ENCODE measurements at places on chromosomes 7 and 10.

GRCh38 chr10:11261687-11262493 lies 244.2 kb downstream of the CELF2 start:
- no peak overlapping the region for H3K27ac ChIP-seq
- H3K4me3 ChIP-seq = no peak overlapping the region
- H3K27me3 ChIP-seq = no peaks in the 10 kb centered on the region
- no peak for DNase-seq
- H3K4me1 ChIP-seq = peaks cover 3% of the 10 kb centered on the region

- H3K4me1 ChIP-seq = no peaks in the 10 kb centered on the region
- H3K27me3 ChIP-seq = no peaks in the 10 kb centered on the region
- DNase-seq = no peak
- no peaks in the 10 kb centered on the region for H3K36me3 ChIP-seq
- H3K4me3 ChIP-seq = no peak overlapping the region
Measured at GRCh38 chr10:26682931-26683330, 14.6 kb upstream of the PDSS1 start.

- H3K27ac ChIP-seq = no peak overlapping the region
- no peak overlapping the region for H3K4me3 ChIP-seq
- no peaks in the 10 kb centered on the region for H3K27me3 ChIP-seq
- no peaks in the 10 kb centered on the region for H3K36me3 ChIP-seq
Measured at GRCh38 chr7:2663121-2663886, 24.7 kb upstream of the AMZ1 start.

DNA sequence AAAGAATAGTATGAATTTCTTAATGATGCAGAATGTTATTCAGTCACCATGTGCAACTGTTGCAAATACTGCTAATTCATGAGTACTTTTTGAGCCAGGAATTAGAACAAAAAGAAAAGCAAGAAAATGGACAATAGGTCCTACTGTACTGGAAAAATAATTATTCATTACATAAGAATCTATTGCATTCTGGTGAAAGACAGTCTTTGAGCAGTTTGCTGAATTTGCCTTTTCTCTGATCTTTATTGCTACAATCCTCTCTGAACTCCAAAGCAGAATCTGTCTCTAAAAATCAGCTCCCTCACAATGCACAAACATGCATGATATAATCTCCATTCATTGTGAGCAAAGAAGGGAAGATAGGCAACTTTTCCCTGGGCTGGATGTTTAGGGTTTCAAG lies 12.8 kb downstream of the IFIT2 start:
- no peaks in the 10 kb centered on the region for H3K27me3 ChIP-seq
- no peaks in the 10 kb centered on the region for H3K4me1 ChIP-seq
- DNase-seq = no peak
- H3K36me3 ChIP-seq = no peaks in the 10 kb centered on the region
- no peak overlapping the region for H3K4me3 ChIP-seq
- H3K27ac ChIP-seq = no peak overlapping the region

DNA sequence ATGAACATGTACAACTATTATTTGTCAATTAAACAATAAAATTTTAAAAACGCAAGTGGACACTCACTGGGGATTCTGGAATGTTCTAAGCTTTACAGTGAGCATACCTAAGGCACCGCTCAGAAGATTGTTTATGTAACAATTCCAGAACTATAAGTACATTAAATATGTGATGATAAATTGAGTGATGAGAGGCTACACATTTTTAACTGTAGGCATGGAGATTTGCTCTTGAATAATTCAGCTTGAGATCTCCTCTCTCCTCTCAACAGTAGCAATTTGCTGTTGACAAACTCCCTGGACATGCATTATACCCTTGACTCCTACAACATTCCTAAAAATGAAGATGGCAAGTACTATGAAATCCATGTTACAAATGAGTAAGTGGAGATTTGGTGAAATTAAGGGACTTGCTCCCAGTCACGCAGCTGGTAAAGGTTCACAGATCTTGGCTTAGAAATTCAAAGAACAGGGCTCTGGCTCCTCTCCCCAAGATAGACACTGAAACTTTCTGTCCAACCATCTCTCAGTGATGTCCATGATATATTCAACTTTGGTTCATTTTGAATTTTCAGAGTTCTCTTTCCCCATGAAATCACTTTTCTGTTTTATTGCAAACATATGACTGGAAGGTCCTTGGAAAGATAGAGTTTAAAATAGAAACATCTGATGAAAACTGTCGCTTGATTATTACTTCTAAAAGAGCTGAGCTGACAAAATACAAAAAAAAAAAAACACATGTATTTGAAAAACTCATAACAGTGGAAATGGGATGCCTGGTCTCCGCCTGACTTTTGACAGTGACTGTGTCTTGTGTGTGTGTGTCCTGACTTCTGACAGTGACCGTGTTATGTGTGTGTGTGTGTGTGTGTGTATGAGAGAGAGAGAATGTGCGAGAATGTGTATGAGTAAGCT lies 488.3 kb downstream of the TNS3 start:
- no peak overlapping the region for H3K4me3 ChIP-seq
- no peaks in the 10 kb centered on the region for H3K36me3 ChIP-seq
- DNase-seq = no peak
- no peaks in the 10 kb centered on the region for H3K4me1 ChIP-seq
- no peak overlapping the region for H3K27ac ChIP-seq

DNA sequence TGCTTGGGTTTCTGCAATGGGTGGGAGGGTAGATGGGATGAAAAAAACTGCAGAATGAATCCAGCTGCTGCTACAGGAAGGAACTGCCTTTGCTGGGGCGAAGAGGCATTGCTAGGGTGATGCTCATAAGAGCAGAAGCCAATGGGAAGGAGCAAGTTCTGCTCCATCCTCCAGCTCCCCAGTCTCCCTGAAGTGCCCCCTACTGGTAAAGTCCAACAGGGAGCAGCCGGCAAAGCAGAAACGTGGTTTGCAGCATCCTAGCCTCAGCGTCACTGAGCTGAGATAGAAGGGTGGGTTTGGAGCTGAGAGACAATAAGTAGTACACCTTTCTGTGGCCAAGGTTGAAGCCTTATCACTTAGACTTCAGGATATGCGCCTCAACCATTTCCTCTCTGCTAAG lies 220.5 kb downstream of the CCSER2 start:
- H3K4me3 ChIP-seq = no peak overlapping the region
- H3K4me1 ChIP-seq = no peaks in the 10 kb centered on the region
- DNase-seq = no peak
- no peak overlapping the region for H3K27ac ChIP-seq

GRCh38 chr10:129278686-129279085 lies 188.4 kb upstream of the MGMT start:
- DNase-seq = no peak
- no peaks in the 10 kb centered on the region for H3K36me3 ChIP-seq
- H3K4me3 ChIP-seq = no peak overlapping the region

DNA sequence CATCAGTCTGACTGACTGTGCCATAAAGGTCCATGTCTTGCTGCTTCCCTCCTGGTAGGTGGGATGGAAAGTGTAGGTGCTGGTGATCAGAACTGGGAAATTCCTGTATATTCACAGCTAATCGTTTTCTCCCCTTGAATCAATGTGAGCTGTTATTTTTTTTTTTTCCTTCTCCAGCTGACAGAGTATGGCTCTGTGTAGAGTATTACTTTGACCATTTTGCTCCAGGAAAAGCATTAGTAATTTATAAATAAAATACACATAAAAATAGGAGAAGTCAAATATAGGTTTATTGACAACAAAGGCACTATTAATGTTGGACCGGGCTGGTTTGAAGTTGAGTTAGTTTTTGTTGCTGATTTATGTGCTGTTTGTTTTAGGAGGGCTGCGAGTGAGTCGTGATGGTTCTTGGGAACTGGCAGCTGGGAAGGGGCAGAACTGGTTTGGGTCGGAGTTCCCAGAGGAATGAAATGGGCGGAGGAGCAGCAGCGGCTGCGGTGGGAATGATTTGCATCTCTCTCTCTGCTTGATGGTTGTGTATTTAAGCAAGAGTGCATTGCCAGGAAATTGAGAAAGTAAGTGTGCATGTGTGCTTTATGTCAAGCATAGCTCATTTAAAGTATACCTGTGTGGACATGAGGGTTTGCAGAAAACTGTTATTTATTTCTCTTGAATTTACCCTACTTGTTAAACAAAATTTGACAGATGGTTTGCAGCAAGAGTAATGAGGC lies 80.9 kb downstream of the LRMDA start:
- peaks cover 27% of the 10 kb centered on the region for H3K4me1 ChIP-seq
- peak overlapping the region; percentile 51 for H3K27ac ChIP-seq
- no peaks in the 10 kb centered on the region for H3K36me3 ChIP-seq
- H3K4me3 ChIP-seq = peak overlapping the region; percentile 58
- no peaks in the 10 kb centered on the region for H3K27me3 ChIP-seq
- DNase-seq = no peak

GRCh38 chr7:132480534-132480933 lies 95.7 kb downstream of the PLXNA4 start:
- H3K27ac ChIP-seq = no peak overlapping the region
- H3K36me3 ChIP-seq = no peaks in the 10 kb centered on the region
- peak; percentile 68 for DNase-seq
- H3K4me1 ChIP-seq = no peaks in the 10 kb centered on the region

DNA sequence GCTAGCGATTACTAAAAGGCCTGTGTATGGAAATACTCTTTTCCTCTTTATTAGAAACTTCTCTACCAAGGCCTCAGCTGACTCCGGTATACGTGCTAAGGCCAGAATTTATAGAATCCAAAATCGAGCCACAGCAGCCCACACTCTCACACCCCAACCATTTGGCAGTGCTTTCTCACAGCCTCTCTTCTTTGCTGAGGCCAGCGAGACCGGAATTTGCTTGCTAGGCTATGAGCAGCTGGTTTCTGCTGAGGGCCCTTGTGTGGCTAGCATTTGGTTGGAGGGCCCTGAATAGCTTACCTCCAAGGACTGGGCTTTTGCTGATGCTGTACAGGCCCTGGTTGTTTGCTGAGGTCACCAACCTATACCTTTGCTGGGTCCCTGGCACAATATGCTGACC lies 46.1 kb downstream of the ITGB8 start:
- no peak overlapping the region for H3K27ac ChIP-seq
- H3K4me1 ChIP-seq = no peaks in the 10 kb centered on the region
- no peaks in the 10 kb centered on the region for H3K27me3 ChIP-seq
- H3K4me3 ChIP-seq = no peak overlapping the region
- H3K36me3 ChIP-seq = no peaks in the 10 kb centered on the region
- no peak for DNase-seq
